CD8-positive, alpha-beta memory T cell (primary cell): ENCODE measurements at places on chromosomes 6 and 20. TPM values are rescaled to one million over a fixed set of nuclear protein-coding genes. Genes with fewer than 3 reads are reported as not detected.

Gene EDEM2
- 48.4 TPM for polyA plus RNA-seq

DNA sequence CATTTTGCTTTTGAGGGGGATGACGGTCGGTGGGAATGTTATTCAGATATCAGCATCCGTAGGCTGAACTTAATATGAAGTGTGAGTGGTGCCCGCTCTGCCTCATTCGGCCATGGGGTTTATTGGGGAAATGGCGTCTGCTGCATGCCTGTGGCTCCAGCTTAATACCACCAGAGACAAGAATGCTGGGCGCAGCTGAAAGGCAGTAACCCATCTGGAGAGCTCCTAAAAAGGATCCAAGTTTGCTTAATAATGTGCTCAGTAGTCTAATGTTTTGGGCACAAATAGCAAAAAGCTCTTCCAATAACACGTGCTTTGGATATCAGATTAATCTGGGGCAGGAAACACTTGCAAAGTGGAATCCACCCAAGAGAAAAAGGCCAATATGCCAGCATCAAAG is 273.0 kb upstream of the TAB2 start:
- no peak for DNase-seq
- H3K36me3 ChIP-seq, result no peaks in the 10 kb centered on the region
- no peak overlapping the region for H3K27ac ChIP-seq
- H3K4me3 ChIP-seq, result no peak overlapping the region
- no peaks in the 10 kb centered on the region for H3K27me3 ChIP-seq

DNA sequence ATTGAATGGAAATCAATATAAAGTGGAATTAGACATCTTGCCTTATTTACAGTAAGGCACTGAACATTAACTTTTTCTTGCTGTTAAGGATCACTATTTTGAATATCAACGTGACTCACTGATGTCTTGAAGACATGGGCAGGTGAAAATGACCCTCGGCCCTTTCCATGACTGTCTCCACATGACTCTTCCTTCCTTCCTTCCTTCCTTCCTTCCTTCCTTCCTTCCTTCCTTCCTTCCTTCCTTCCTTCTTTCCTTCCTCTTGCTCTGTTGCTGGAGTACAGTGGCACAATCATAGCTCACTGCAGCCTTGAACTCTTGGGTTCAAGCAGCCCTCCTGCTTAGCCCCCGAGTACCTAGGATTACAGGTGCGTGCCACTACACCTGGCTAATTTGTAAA is 52.2 kb upstream of the TOX2 start:
- no peaks in the 10 kb centered on the region for H3K4me1 ChIP-seq
- no peaks in the 10 kb centered on the region for H3K27me3 ChIP-seq
- H3K27ac ChIP-seq, result no peak overlapping the region
- H3K4me3 ChIP-seq, result no peak overlapping the region
- DNase-seq, result no peak

DNA sequence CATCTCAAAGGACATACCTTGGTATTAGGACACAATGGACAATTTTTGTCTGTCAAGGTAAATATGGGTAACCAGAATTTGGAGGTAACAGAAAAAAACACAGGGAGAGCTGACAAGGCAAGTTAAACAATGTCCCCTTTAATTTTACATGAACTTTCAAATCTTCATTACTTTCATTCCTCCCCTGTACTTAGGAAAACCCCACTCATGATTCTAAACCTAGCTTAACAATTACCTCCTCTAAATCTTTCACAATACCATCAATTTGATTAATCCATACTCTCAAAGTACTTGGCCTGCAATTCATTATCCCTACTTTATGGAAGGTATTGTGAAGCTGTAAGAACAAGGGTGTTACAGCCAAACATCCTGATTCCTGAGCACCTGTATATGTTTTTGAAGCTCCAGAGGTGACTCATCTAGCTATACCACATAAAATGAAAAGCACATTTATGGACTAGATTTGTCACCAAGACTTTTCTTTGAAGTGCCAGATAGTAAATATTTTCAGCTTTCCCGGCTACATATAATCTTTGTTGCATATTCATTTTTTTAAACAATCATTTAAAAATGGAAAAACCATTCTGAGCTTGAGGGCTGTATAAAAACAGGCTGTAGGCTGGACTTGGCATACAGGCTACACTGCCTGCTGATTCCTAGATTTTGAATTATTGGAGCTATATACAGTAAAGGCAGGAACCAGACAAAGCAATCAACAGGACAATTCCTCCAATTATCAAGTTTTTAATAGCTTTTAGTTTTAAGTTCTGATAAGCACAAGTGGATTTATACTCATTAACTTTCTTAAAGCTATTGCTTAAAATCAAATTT is 22.9 kb downstream of the DEK start:
- H3K4me3 ChIP-seq, result no peak overlapping the region
- peaks cover 13% of the 10 kb centered on the region for H3K36me3 ChIP-seq
- H3K4me1 ChIP-seq, result peaks cover 14% of the 10 kb centered on the region
- no peaks in the 10 kb centered on the region for H3K27me3 ChIP-seq
- no peak overlapping the region for H3K27ac ChIP-seq
